ENCODE measurements at places on chromosomes 6 and 20.

- DNase-seq: no peak
Observed at GRCh38 chr6:131427434-131428058, 145.5 kb upstream of the ARG1 start.

DNA sequence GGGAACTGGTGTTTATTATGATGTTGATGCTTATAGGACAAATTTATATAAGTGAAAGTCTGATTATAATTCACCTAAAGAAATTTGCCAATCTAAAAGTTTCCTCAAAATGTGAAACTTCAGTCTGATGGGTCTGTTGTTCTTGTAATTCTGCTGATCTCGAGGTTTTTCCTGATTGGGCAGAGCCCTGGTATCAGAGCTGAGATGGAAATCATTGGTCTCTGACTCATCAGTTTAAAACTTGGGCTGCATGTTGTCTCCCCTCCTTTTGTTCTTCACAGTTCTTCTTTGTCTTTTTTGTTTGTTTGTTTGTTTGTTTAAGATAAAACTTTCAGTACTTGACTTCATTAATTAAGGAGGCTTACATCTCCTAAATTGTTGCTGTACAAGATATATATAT is 5.9 kb downstream of the SMAP1 start:
- DNase-seq: no peak

DNA sequence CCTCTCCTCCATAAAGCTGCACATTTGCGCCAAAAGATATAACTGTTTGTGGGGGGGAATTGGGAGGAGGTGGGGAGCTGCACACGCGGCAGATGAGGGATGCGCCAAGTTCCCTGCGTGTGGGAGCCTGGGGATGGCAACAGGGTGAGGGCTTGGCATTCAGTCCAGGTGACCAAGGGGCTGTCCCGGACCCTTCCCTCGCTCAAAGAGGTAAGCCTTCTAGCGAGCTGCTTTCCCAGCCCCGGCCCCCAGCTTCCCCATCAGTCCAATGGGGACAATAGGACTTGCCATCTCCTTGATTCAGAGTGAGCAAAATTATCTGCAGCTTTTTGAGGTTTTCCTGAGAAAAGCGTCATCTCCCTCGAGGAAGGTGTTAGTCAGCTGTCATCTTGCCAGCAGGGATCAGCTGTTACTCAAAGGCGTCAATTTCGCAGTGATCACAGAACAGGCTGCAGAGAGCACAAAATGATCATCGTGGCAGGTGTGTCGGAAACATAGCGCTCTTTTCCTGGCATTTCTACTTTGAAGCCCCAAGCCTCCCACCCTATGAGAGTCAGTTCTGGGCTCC is 21.3 kb downstream of the ZNF831 start:
- DNase-seq: no peak

- no peak for DNase-seq
Observed at GRCh38 chr20:35891375-35891774, 62.9 kb downstream of the SCAND1 start.

- DNase-seq: no peak
Observed at GRCh38 chr6:61887423-61887822, 398.6 kb downstream of the KHDRBS2 start.

- DNase-seq: no peak
Observed at GRCh38 chr20:34771680-34772081, 53.8 kb downstream of the NCOA6 start.

DNA sequence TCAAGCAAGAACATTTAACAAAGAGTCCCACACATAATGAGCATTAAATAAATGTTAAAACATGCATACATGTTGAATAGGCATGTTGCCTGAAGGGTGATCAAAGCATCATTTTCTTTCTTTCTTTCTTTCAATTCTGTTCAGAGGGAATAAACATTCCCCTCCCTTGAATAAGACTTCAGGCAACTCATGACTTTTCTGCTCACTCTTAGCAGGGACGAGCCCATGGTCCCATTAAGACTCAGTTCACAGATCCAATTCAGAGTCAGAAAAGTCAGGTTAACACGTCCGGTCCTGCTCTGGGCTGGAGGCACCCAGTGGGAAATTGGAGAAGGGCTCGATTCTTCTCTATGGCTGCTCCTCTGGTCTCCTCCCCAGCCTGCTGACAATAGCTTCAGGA is 181.7 kb downstream of the ZNF217 start:
- DNase-seq: no peak

- no peak for DNase-seq
Observed at GRCh38 chr6:63475707-63476106, 96.6 kb upstream of the LOC128125822 start.

GRCh38 chr20:57157106-57157691 is 109.2 kb downstream of the BMP7 start:
- DNase-seq: no peak

- no peak for DNase-seq
Observed at GRCh38 chr20:57034001-57034400, 232.4 kb downstream of the BMP7 start.

DNA sequence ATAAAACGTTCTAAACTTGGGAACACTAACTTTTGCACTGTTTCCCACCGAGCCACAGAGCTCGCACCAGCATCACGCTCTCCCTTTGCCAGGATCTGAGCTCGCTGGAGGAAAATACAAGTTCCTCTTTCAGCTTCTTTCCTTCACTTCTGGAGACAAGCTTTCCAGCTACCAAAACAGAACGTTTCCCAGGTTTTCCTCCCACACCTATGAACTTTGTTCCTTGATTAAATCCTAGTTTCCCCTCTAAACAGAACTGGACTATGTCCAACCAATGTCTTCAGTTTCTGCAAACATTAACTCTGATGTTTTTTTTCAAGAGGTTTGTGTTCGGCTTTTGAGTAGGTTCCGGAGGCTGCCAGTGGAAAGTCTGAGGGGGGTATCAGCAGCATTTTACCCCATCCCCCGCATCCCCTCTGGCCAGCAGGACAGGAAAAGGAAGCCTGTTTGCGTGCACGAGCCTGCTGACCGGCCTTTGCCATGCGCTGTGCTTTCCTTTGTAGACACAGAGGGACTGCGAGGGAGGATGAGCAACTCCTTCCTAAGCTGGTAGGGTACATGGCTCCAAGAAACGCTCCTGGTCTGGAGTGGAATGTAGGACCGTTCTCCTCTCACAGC is 135.5 kb downstream of the LY86 start:
- DNase-seq: peak; percentile 69

- DNase-seq: no peak
Observed at GRCh38 chr6:17525637-17526036, 74.5 kb upstream of the FAM8A1 start.

DNA sequence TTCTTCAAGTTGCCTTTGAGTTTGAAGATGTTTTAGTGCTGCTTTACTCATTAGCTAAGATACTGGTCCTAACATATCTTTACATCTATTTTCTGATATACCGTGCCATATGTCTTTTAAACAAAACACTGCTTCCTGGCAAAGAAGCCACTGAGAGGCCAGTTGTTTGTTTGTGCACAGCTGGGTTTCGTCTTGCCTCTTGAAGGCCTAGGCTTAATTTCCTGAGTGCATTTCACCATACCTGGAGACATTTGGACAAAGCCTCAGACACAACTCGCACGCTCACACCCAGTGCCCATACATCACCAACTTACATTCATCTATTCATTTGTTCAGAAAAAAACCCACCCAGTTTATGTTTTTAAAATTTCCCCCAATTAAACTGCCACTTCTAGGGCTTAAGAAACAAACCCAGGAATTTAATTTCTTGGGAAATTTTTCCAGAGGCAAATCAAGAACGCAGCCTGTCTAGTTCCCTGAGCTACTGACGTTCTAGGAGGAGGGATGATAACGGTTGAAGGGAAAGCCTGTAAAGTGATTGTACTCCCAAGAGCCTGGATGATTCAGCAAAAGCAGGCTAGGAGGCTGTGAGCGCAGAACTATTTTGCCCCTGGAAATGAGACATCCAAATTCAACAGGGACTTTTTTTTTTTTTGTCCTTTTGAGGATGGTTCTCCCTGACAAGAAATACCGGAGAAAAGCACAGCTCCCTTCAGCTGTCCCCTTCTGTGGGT is 77.7 kb downstream of the OLIG3 start:
- no peak for DNase-seq

- DNase-seq: no peak
Observed at GRCh38 chr6:28343898-28344677, 5.7 kb upstream of the ZKSCAN3 start.

DNA sequence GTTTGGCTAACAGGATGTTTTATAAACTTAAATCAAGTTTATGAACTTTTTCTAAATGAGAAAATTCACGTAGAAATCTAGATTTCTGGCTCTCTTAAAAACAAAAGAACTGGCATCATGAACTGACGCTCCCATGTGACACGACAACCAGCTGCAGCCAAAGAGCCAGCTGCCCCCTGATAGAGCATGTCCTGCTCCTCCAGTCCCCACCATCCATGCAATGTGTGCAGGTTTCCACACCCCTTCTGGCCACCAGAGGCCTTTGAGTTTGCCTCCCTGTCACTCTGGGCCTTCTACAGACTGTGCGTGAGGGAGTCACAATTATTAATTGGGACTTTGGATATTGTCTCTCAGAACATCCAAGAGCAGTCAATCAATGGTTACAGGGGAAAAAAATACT is 1.6 kb upstream of the GPLD1 start:
- DNase-seq: no peak

GRCh38 chr20:49323622-49324238 is 45.9 kb upstream of the ZNFX1 start:
- DNase-seq: peak; percentile 85

DNA sequence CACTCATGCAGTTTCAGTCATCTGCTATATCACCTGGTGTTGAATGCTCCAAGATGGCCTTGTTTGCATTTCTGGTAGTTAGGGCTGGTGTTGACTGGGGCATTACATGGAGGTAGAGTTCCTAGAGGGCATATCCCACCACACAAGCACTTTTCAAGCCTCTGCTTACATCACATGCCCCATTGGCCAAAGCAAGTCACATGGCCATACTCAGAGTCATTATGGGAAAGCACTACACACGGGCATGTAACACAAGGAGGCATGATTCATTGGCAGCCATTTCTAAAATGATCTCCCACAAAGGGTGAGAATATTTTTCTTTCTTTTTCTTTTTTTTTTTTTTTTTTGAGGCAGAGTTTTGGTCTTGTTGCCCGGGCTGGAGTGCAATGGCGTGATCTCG is 73.2 kb downstream of the TRMT6 start:
- no peak for DNase-seq

- no peak for DNase-seq
Observed at GRCh38 chr20:32661820-32662528, 11.8 kb downstream of the C20orf203 start.

GRCh38 chr6:50451826-50452400 is 261.4 kb upstream of the TFAP2D start:
- no peak for DNase-seq

- DNase-seq: no peak
Observed at GRCh38 chr6:27726619-27727023, 185.6 kb downstream of the OR2B2 start.

DNA sequence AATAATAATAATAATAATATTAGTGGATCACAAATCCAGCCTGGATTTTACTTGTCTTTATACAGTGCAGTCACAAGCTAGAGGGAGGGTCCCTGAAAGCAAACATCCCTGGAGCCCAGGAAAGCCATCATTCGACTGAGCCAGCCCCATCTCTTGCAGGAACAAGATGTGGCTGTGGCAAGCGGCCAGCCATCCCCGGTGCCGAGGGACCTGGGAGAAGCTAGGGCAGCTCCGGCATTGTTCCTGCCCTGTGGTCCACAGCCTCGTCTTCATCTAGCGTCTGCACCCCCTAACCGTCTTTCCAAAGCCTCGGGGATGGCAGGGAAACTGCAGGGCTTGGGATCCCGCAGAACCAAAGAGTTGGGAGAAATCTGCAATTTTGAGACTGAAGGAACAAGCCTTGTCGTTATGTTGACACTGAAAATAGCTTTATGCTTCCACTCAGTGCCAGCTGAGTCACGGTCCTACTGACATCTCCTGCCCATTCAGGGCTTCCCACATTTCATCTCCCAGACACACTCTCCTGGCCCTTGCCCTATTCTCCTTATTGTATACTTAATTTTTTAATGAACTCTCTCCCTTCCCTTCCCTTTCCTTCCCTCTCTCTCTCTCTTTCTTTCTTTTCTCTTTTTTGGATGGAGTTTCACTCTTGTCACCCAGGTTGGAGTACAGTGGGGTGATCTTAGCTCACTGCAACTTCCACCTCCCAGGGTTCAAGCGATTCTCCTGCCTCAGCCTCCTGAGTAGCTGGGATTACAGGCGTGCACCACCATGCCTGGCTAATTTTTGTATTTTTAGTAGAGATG is 62.5 kb upstream of the ZNFX1 start:
- no peak for DNase-seq

GRCh38 chr6:83711958-83712357 is 3.1 kb upstream of the SNAP91 start:
- no peak for DNase-seq

- no peak for DNase-seq
Observed at GRCh38 chr6:1952740-1953360, 292.6 kb downstream of the GMDS start.

DNA sequence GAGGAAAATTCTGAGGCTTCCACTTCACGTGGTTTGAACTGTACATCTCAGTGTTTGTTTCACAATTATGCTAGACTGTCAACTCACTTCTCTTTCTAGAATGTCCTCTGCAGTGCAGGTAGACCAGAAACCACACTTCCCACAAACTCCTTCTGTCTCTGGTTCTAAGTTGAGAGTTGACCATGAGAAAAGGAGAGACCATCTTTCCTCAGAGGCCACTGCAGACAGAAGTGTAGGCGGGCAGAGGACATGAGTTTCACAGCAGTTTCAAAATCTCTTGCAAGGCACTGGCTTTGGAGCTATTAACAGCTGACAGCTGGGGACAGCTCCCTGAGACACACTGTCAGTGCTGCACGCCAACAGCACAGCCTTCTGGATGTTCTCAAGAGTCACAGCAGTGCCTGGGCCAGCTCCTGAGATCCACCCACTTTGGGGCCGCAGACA is 55.4 kb upstream of the MOXD1 start:
- DNase-seq: no peak

DNA sequence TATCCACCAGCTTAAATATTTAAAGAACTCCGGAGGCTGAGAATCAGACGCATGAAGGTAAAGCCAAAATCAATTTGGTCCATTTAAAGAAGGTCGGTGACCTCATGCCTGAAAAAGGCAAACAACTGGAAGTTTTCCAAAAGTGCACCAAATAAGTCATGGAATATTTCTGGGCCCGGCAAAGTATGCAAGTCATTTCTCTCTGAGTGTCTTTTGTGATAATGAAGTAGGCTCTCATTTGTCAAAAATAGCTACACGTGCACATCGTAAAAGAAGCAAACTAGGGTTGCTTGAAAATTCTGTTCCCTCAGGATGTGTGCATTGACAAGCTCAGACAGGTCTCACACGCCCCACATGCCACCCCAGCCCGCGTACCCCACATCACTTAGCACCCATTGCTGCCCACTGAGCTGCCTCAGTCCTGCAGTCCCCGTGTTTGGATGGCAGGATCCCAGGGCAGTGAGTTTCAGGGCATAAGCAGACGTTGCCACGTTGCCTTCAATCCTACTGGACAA is 20.5 kb upstream of the PYGB start:
- DNase-seq: no peak
